ENCODE measurements at places on chromosomes 2 and 18. TPM values are rescaled to one million over a fixed set of nuclear protein-coding genes. Genes with fewer than 3 reads are reported as not detected.
A peak's percentile ranks its signal among the peaks of the same experiment; 100 is the strongest.

The EVX2 gene
- not detected for total RNA-seq

The ALPP gene
- not detected for total RNA-seq

The KLHL14 gene
- 0.17 TPM for total RNA-seq

DNA sequence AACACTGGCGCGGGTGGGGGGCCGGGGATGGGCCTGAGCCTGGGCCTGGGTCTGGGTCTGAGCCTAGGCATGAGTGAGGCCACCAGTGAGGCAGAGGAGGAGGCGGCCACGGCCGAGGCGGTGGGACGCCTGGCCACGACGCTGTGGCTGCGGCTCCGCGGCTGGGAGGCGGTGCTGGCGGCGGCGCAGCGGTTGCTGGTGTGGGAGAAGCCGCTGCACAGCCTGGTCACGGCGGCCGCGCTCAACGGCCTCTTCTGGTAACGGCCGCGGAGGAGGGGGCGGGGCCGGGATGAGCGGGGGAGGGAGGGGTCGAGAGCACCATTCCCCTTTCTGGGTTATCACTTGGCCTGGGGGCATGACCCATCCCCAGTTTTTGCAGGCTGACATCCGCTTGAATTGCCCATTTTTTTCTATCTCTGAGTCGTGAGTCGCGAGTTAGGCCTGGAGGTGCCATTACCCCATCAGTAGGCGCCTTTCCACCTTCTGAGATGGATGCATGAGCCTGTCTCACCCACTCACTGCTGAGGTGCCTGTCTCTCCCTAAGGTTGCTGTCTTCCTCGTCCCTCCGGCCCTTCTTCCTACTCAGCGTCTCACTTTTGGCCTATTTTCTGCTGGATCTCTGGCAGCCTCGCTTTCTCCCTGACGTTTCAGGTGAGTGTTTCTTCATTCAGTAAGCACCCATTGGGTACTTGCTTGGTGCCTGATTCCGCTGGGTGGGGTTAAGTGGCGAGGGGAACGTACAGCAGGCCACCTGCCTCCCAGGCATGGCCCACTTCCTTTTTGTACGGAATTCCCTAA is 501 bp downstream of the RETREG2 start:
- DNase-seq: peak; percentile 51

DNA sequence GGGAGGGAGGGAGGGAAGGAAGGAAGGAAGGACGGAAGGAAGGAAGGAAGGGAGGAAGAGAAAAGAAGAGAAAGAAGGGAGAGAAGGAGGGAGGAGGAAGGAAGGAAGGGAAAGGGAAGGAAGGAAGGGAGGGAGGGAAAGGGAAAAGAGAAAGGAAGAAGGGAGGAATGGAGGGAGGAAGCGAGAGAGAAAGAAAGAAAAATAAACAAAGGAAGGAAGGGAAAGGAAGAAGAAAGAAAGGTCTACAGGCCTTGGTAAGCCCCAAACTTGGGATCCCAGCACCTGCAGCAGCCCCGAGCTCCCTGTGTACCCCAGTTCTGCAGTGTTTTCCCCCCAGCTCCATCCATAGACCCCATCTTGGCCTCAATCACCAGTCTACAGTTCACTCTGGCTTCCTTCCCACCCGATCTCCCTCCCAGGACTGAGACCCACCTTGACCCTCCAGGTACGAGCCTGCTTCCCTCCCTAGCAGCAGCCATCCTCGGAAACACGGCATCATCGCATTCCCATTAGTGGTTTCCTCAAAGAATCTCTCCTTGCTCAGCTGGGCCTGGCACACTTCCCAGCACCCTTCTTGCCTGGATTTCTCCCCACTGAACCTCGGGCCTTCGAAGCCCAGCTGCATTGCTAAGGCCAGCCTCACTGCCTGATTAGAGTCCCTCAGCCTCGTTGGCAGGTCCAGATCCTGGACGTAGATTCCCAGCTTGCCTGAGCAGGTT is 46.1 kb upstream of the SH3BP4 start:
- no peak for DNase-seq

GRCh38 chr2:40317761-40318160 is 134.1 kb downstream of the SLC8A1 start:
- no peak for DNase-seq

All from CD8-positive, alpha-beta T cell (primary cell).